Islet precursor cell (in vitro differentiated cells): ENCODE measurements at places on chromosomes 13 and 19.

DNA sequence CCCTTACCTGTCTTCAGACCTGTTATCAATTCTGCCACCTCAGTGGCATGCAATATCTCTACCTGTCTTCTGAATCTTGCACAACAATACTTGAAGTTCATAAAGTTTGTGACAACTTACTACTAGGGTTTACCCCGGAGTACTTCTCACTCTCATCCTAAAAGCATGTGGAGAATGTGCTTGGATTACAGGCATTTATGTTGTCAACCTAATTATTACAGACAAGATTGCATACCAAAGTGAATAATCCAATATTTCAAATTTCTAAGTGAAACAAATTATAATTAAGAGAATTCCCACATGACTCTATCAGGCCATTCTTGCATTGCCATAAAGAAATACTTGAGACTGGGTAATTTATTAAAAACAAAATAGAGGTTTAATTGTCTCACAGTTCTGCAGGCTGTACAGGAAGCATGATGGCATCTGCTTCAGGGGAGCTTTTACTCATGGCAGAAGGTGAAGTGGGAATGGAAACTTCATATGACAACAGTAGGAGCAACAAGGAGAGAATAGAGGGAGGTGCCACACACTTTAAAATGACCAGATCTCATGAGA lies 661.0 kb upstream of the SPRY2 start:
- DNase-seq = no peak

GRCh38 chr13:45659536-45659935 lies 42.6 kb upstream of the CBY2 start:
- no peak for DNase-seq

DNA sequence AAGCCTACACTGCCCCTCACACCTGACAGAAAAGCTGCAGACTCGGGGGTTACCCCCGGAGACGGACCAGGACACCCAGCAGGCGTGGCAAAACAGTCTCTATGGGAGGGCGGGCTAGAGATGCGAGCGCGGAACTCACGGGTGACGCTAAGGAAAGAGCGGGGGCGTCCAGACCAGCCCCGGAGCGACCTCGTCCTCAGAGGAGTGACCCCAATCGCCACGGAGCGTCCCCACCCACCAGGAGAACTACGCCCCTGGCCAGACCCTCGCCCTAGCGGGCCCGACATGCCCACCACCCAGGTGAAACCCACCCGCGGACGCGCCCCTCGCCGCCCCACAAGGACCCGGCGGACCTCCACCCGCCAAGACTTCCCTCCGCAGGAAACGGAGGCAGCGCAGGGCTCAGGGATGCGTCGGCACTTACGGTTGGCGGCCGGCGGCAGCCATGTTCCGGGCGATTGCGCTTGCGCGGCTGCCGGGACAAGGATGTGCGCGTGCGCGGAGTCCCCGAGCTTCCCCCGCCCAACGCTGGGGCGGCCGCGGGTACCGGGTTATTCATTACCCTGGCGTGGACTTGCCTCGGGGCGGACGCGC lies at the start of gene ZNF329:
TSS of gene ZNF329 (minus strand) at position 462 of the 594 bp plus-strand sequence. CDS start 21,286 bp downstream, outside the sequence.
- DNase-seq = peak; percentile 89

- DNase-seq = no peak
These were observed 10.3 kb upstream of the MYCBP2 start for GRCh38 chr13:77337159-77337558.

GRCh38 chr19:41871573-41872383 lies 5.3 kb upstream of the CD79A start:
- peak; percentile 62 for DNase-seq

DNA sequence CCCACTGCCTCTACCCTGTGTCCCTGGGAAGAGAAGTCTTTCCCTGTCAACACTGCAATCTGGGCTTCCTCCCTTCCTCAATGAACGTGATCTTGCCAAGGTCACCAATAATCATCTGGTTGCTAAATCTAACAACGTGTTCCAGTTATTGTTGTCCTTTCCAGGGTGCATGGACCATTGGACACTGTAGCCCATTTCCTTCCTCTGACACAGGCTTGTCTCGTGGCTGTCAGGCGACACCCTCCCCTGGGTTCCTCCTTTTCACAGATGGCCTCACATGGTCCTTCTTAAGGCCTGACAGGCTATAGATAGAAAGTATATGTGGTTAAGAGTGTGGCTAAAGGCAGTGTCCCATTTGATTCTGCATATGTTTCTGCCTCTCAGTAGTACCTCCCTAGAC lies 67.7 kb upstream of the STARD13 start:
- DNase-seq = no peak

GRCh38 chr13:74129500-74130191 lies 4.6 kb downstream of the KLF12 start:
- no peak for DNase-seq

- no peak for DNase-seq
These were observed at the start of gene COX6B2 for GRCh38 chr19:55354698-55355212. TSS of gene COX6B2 (minus strand) at chr19:55354719. CDS start at chr19:55354521, 198 bp downstream.

DNA sequence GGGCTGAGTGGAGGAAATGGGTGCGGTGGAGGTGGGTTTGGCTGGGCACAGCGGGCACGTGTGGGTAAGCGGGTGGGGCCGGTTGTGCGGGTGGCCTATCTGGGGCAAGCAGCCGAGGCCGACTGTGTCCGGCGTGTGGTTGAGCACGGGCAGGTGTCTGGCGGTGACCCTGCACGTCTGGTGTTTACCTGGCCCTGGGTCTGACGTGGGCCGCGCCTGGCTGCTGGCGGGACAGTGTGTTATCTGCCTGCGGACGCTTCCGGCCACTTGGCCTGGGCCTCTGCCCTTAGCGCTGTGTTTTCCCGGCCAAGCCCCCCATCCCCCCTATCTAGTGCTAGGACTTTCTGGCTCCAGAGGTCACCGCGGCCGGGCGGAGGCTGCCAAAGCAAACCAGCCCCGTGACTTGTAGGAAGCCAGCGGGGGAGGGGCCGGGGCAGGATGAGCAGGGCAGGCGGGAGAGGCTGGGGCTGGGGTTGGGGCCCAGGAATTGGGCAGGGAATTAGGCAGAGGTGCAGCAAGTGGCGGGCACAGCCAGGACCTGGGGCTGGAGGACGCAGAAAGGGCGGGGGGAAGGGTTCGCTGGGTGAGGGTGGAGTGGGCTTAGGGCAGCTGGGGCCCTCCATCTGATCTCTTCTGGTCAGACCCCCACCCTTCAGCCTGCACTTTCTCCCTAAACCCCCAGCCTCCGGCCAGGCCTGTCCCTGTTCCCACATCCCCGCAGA lies 534 bp upstream of the HPN start:
- peak; percentile 89 for DNase-seq

- no peak for DNase-seq
These were observed 1351.8 kb upstream of the PCDH20 start for GRCh38 chr13:62767473-62767872.

- no peak for DNase-seq
These were observed 6.0 kb downstream of the ERVV-1 start for GRCh38 chr19:53019684-53020083.

- no peak for DNase-seq
These were observed 97.5 kb downstream of the FOXO1 start for GRCh38 chr13:40569024-40569350.

GRCh38 chr13:79880818-79881217 lies 399.9 kb downstream of the NDFIP2 start:
- DNase-seq = no peak

- DNase-seq = no peak
These were observed 205.9 kb upstream of the MIR17HG start for GRCh38 chr13:91141543-91142061.

- DNase-seq = peak; percentile 77
These were observed 38.2 kb downstream of the ARRDC2 start for GRCh38 chr19:18046059-18046718.

DNA sequence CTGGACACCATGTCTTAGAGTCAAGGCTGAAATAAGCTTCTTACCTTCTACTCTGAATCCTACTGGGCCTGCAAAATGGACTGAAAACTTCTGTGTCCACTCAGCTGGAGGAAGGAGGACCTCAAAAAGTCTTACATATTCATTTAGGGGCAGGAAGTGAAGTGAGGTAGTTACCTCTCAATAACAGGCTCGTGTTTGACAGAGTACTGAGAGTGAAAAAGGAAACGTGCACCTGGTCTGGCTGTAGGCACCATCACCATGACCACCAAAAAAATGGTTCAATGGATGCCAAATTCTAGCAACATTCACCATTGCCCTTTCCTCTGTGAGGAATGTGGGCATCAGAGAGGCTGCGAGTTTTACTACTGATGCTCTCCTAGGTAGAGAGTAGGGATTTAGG lies 176.2 kb downstream of the RFC3 start:
- no peak for DNase-seq

DNA sequence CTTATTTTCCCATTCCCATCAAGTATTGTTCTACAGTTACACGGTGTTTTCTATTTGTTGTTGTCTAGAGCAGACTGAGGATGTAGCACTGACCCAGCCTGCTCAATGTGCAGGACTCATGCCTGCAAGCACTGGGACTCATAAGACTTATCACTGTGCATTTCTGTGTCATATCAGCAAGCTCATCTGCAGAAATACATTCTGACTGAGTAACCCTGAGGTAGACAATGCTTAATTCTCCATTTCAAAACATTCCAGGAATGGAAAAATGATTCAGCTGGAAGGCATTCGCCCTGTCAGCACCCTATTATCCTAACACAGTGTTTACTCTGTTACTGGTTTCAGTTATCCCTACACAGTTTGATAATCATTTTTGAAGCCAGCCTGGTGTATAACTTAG lies 2506.4 kb downstream of the PCDH9 start:
- DNase-seq = peak; percentile 89

DNA sequence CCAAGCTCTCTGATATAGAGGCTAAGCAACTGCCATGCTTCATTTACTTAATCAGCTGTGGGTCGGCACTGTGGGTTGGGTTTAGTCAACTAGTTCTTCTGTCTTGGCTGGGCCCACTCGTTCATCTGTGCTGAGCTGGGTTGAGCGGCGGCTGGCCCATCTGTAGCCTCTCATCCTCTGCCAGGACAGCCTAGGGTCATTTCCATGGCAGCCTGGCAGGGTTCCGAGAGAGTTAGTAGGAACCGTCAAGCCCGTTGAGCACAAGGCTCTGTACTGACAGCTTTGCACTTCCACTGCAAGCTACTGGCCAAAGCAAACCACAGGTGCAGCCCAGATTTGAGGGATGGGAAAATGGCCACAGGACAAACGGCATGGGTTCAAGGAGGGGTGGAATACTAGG lies 6.6 kb upstream of the ZNF835 start:
- DNase-seq = no peak

DNA sequence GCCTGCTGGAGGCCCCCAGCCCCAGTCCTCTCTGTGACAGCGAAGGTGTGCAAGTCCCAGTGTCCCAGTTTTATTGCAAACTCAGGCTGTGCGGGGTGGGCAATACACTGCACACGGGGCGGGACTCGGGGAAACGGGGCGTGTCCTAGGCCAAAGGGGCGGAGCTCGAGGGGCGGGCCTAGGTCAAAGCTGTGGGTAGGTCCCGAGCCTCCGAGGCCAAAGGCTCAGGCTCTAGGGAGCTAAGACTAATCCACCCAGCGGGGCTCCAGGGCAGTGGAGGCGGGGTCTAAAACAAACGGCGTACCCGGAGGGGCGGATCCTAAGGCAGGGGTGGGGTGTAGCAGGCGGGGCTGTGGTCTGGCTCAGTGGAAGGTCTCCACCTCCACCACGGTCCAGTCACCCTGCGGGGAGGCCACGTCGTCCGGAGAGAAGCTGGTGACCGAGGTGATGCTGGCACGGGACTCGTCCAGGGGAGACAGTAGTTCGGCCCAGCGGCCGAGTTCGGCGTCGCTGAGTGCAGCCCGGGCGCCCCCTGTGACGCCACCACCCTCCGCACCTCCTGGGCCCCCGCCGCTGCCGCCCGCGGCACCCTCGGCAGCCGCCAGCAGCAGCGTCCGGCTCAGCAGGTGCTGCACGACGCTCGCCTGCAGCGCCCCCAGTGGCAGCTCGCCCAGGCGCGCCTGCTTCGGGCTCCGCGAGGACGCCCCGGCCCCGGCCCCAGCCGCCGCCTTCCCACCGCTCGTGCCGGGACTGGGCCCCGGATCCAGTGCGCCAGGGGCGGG lies 5.3 kb downstream of the PRR36 start:
- DNase-seq = peak; percentile 90

- no peak for DNase-seq
These were observed 24.4 kb upstream of the GPR12 start for GRCh38 chr13:26784704-26785639.

DNA sequence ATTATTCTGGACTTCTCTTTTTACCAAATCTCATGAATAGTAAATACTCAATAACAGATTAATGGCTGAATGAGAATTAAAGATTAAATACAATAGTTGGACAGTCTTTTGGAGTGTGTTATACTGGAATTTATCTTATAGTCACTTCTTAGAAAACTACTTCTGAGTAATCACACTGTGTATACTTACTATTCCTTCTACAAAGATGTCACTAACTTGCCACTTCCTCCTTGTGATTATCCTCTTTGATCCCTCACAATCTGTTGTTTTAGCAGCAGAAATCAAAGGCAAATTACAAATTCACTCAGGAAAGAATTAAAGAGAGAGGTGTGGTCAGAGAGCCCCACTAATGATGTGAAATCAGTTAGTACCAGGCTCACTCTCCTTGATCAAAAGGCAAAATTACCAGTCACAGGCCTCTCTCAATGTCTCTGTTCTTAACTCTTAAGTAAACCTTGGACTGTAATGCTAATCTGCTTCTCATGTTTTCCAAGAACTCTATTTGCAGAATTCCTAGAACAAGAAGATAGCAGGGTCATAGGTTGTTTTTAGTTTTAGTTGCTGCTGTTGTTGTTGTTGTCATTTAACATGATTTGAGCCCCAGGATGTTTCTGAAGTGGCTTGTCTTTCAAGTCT lies 37.3 kb upstream of the FNDC3A start:
- DNase-seq = no peak

DNA sequence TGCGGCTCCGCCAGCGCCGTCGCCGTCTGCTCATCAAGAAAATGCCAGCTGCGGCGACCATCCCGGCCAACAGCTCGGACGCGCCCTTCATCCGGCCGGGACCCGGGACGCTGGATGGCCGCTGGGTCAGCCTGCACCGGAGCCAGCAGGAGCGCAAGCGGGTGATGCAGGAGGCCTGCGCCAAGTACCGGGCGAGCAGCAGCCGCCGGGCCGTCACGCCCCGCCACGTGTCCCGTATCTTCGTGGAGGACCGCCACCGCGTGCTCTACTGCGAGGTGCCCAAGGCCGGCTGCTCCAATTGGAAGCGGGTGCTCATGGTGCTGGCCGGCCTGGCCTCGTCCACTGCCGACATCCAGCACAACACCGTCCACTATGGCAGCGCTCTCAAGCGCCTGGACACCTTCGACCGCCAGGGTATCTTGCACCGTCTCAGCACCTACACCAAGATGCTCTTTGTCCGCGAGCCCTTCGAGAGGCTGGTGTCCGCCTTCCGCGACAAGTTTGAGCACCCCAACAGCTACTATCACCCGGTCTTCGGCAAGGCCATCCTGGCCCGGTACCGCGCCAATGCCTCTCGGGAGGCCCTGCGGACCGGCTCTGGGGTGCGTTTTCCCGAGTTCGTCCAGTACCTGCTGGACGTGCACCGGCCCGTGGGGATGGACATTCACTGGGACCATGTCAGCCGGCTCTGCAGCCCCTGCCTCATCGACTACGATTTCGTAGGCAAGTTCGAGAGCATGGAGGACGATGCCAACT lies 24.4 kb upstream of the KCTD15 start:
- DNase-seq = no peak

DNA sequence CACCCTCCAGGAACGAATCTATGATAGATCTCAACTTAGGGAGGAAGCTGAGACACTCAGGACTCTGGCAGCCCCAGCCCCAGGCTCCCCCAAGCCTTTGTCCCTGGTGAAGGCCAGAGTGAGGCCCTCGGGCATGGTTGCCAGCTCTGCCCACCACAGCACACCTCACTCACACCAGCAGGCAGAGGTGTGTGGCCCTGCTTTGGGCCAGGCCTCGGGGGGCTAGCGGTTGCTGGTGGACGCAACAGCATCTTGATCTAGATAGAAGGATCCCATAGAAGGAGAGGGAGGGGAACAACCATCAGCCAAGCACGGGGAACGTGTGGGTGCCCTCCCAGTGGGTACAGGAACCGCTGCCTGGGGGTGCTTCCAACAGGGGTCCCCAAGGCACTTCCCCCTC lies 36.7 kb downstream of the DNMT1 start:
- no peak for DNase-seq
